Right lung (tissue), 10 donors: ENCODE measurements at places on chromosomes 2 and 18. TPM values are rescaled to one million over a fixed set of nuclear protein-coding genes. Genes with fewer than 3 reads are reported as not detected.

DNA sequence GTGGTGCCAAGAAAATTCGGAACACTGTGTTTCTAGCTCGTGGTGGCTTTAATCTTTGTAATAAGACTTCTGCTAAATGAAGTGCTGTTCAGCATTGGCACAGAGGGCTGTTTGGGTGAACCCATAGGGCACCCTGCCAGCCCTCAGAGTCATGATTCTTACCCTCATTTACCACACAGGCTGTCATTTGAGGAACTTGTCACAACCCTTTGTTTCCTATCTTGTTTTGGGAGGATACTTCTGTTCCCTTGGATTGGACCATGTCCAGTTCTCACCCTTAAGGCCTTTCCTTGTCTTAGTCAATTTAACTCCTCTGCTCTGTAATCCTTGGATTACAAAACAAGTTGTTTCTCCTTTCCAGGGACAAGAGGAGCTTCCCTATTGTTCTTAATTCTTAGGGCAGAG, 225.7 kb downstream of the MTX2 start:
- no peak for DNase-seq

DNA sequence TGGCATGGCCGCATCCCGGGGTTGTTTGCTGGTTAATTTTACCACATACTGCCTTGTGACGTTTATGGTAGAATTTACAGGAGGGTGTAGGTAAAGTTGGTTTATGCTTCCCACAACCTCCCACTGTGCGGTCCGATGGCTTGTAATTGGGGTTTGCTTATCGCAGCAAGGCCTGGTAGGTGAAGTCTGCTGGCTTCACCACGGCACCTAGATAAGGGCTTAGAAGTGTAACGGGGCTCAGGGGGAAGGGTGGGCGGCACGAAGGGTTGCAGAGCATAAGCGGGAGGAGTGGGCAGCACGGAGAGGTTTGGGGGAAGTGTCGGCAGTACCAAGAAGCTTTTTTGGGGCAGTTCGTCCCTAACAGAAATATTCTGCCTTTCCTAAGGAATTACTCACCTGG, 39.0 kb upstream of the TMEM131 start:
- no peak for DNase-seq

- DNase-seq: no peak
These were observed 276.0 kb downstream of the NCKAP5 start for GRCh38 chr2:133292259-133292658.

- no peak for DNase-seq
These were observed 46.5 kb downstream of the CENPO start for GRCh38 chr2:24839729-24840128.

DNA sequence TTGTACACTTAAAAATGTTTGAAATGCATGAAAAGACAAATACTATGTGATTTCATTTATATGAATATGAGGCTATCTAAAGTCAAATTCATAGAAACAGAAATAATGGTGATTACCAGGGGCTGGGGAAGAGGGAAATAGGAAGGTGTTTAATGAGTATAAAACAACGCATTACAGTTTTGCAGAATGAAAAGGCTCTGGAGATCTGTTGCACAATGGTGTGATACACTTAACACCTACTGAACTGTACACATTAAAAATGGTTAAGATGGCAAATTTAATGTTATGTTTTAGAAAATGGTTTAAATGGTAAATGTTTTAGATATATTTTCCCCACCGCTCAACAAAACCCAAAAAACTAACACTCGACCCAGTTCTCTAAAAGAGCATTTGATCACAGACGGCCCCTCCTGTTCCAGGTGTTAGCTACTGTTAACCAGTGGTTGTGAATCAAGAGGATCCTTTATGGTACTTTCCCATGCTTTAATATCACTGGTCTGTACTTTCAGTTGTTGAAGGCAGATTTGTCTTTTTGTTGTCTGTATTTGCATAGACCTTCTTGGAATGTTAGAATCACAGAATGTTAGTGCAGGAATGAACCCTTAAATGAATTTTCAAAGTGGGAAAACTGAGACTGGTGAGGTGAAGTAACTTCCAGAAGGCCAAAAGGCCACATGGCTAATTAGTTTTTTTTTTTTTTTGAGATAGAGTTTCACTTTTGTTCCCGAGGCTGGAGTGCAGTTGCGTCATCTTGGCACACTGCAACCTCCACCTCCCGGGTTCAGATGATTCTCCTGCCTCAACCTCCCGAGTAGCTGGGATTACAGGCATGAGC, 10.2 kb downstream of the RAB10 start:
- DNase-seq: no peak

SERPINB4 gene
- not detected for polyA plus RNA-seq

TUBB8B gene
- polyA plus RNA-seq: 1.2 TPM

DNA sequence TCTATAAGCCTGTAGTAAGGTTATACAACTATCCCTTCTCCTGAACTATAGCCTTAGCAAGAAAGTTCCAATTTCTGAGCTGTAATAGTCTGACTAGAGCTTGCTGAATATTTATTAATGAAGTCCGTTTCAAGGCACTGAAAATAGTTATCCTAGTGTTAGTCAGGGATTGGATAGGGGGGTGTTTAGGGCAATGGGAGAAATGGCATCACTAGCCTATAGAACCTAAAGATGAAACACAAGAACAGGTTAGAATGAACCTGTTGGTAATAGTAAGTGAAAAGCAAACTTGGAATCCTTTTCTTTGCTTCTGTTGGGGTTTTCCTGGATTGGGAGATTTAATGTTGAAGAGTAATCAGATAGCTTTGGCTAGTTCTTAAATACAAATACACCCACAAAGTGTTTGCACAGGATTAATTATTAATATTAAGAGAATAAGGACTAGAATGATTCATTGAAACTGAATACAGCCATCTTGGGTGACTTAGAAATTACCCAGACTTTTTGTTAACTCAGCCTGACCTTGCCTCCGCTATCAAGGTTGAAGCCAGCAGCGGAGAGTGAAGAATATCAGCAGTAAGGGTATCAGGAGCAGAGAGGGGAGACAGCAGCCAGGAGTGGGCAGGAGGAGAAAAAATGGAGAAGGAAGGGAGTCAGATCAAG, 14.4 kb downstream of the CCNT2 start:
- no peak for DNase-seq

UPP2 gene
- 0.30 TPM for polyA plus RNA-seq

DNA sequence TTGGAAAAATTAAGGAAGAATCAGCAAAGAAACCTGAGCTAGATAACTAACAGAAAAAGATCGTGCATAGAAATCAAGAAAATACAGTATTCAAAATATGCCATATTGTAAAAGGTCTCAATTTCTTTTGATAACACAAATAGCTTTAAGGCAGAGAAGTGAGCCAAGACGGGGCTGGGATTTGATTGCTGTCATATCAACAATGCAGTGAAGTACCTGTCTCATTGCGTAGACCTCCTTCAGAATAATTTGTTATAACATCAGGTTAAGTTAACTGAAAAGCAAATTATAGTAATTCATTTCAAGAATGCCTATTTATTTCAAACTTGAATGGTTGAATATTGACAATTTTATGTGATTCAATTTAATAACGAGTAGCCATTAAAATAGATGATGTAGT, 453.8 kb upstream of the MAP2 start:
- DNase-seq: no peak

DNA sequence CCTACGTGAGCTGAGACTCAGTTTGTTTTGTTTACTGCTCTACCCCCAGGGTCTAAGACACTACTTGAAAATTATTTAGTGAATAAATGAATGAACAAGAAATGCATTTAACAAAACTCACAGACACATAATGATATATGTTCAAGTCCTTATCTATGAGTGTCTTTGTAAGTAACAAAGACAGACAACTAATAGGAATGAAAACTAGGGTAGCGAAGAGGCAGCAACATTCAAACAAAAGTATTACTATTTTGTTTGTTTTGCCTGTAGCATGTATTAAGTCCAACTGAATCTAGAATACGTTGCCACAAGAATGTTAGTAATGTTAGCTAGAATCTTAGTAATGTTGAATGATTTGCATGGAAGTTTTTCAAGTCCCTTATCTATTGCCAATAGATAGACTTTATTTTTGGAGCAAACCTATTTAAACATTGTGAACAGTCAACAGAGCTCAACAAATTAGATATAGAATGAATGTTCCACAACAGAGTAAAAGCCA, 144.8 kb upstream of the VWC2L start:
- DNase-seq: no peak

- no peak for DNase-seq
These were observed 255.6 kb upstream of the CTAGE1 start for GRCh38 chr18:22673182-22673862.

- DNase-seq: no peak
These were observed 272.0 kb downstream of the TGIF1 start for GRCh38 chr18:3721771-3722648.

DNA sequence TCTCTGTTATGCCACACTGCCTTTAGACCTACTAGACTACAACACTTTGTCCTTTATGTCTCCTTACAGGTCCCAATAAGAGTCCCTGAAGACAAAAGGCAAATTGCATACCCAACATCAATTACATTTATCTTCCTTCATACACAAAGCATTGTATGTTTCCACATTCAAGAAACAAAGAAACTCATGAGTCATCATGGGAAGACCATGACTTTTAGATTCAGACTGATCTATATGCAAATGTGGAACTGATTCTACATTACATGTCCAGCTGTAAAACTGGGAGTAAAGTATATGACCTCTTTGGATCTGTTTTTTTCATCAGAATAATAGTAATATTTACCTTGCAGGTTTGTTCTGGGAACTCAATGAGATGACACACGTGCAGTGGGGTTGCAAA, 25.2 kb upstream of the HNMT start:
- no peak for DNase-seq

MARCO gene
- 0.37 TPM for polyA plus RNA-seq

- no peak for DNase-seq
These were observed 390.6 kb upstream of the PKDCC start for GRCh38 chr2:41657226-41657625.
